Nucleus accumbens (tissue), 56 donors: ENCODE measurements at places on chromosomes 3 and 15.

DNA sequence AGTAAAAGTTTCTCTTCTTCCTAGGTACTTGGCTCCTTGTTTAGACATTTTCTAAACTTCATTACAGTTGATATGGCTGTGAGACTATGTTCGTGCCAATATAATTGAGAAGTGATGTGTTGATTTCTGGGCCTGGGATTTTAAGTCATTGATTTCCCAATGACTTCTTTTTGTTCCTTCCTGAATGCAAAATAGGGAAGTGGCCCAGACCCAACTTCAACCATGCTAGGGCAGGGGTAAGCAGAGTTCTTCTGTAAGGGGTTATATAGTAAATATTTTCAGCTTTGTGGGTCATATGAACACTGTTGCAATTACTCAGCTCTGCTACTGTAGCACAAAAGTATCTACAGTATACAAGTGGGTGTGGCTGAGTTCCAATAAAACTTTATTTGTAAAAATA lies 320.1 kb upstream of the WNT5A start:
- no peak for DNase-seq

- no peak for DNase-seq
These were observed 64.8 kb upstream of the BCL6 start for GRCh38 chr3:187810021-187810446.

DNA sequence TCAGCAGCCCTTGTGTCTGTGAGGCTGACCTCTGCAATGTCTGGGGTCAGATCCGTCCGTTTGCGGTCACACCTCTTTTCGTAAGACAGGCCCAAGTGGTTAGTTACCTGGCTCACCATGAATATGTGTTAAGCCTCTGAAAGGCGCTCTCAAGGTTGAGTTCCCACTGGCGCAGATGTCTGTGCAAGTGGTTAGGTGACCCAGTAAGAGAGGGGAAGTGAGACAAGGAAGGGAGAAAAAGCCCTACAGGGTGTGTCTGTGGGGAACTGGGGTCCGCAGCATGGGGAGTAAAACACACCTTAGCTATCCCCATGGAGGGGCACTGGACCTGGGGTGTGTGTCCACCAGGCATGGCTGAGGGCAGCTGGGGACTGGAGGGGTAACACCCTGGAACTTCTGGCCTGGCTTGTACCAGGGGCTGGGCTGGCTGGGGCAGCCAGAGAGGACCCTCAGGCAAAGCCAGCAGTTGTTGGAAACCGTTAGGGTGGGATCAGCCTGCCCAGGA lies 391.6 kb upstream of the PROK2 start:
- no peak for DNase-seq

GRCh38 chr3:187359798-187360486 lies 8.2 kb upstream of the RTP4 start:
- no peak for DNase-seq

DNA sequence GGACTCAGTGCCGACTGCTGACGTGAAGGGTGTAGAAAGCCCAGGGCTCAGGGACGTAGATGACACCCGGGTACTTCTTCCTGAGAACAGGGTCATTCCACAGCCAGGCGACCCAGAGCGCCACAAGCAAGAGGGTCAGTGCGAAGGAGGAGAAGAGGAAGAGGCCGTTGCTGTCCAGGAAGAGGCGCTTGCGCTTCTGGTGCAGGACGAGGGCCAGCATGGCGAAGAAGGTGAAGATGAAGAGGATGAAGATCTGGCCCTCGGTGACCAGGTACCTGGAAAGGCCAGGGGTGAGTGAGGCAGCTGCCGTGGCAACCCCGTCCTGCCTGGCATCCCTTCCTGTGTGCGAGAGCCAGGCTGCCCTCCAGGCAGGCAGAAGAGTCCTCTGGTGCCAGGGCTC lies 3.0 kb upstream of the CALML4 start:
- DNase-seq, result no peak

- no peak for DNase-seq
These were observed 37.3 kb upstream of the FXR1 start for GRCh38 chr3:180875124-180875698.

- no peak for DNase-seq
These were observed 347.2 kb upstream of the UMPS start for GRCh38 chr3:124383051-124383450.

GRCh38 chr3:188242436-188243123 lies 88.6 kb downstream of the LPP start:
- no peak for DNase-seq

DNA sequence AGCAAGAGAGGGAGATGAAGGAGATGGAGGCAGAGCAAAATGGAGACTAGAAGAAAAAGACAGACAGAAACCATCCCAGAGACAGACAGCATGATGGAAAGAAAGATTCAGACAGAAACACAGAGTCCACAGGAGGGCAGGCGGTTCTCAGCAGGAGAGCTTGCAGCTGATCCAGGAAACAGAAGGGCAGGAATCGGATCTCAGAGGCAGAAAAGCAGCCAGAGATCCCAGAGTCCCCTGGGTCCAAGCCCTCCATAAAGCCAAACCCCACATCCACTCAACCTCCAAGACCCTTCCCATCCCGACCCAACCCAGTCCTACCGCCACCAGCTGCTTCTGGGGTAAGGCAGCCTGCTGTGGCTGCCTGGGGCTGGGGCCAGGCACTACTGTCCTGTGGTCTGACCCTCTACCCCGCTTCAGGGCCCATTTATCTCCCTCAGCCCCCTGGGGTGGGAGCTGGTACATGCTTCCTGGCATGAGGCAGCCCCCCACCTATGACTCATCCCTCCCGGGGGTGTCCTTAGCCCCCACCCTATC lies at the start of gene UCN2:
UCN2 (minus strand) TSS at position 400 of the 537 bp plus-strand sequence. CDS start 657 bp downstream, outside the sequence.
- DNase-seq, result no peak

GRCh38 chr3:53820756-53821580 lies 25.3 kb downstream of the CHDH start:
- no peak for DNase-seq

DNA sequence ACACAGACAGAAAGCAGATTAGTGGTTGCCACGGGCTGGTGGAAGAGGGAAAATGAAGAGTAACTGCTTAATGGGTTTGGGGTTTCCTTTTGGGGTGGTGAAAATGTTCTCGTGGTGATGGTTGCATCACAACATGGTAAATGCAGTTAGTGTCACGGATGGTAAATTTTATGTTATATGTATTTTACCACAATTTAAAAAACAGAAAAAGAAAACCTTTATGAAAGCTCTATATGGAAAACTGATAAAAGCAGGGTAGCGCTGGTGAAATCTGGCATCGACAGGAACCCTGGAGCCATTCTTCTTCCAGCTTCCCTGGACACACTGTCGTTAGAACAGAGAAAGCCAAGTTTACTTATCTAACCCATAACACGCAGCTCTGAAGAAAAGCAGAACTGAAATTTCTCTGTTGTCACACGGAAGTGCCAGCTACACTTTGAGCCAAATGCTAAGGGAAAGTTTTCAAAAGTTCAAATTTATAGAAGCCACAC lies 287.7 kb upstream of the NR2F2 start:
- no peak for DNase-seq

- DNase-seq, result peak; percentile 13
These were observed 88.9 kb upstream of the CCNL1 start for GRCh38 chr3:157248590-157249422.

- DNase-seq, result peak; percentile 46
These were observed 64.8 kb downstream of the BOC start for GRCh38 chr3:113275929-113276750.

DNA sequence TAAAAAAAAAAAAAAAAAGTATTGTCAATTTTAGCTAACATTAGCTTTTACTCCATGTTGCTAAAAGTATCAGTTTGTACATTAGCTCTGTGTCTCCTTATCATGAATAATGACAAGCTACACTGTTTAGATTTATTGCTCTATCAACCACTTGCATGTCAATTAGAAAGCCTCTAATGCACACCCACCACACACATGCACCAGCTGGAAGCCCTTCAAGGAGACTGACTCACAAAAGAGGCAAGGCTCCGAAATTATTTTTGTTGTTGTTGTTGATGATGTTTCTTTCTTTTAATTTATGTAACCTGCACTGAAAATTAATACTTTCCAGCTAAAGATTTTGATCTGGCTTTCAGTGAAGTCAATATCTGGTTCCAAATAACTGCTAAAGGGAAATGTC lies 71.5 kb downstream of the ETFA start:
- DNase-seq, result no peak

- DNase-seq, result no peak
These were observed 44.8 kb upstream of the TLE3 start for GRCh38 chr15:70142322-70143191.

GRCh38 chr3:128973988-128974564 lies 19.8 kb downstream of the CFAP92 start:
- DNase-seq, result no peak

- DNase-seq, result peak; percentile 35
These were observed 405.8 kb downstream of the IGSF11 start for GRCh38 chr3:118628704-118629341.

DNA sequence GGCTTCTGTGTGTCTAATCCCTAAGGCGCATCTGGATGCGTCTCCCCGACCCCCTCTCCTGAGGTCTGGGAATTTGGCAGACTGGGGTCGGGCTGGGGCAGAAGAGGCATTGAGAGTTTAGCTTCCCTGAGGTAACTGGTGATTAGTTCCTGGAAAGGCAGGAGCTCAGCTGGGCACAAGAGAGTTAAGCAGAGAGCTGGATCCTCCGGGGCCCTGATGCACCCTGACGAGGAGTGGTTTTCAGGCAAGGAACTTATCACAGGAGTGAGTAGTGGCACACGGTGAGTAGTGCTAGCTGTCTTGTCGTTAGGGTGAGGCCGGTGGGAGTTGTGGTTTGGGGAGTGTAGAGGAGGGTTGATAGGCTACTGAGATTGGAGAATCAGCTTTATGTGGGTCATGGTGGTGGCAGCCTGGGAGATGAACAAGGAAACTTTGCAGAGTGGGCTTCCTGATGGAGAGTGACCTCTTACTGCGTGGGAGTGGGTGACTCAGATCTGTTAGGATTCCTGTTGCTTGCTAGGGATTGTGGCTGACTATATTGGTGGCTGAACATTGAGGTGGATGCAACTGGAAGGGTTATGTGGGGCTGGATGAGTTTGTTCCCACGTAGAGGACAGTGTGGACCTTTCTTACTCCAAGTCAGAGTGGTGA lies 897 bp downstream of the RAD54L2 start:
- peak; percentile 9 for DNase-seq

GRCh38 chr15:62488387-62488786 lies 323.3 kb upstream of the C2CD4B start:
- DNase-seq, result no peak

GRCh38 chr3:127168271-127168670 lies 24.7 kb upstream of the PRR23E start:
- no peak for DNase-seq

GRCh38 chr15:90295270-90295648 lies 29.8 kb downstream of the NGRN start:
- DNase-seq, result no peak

DNA sequence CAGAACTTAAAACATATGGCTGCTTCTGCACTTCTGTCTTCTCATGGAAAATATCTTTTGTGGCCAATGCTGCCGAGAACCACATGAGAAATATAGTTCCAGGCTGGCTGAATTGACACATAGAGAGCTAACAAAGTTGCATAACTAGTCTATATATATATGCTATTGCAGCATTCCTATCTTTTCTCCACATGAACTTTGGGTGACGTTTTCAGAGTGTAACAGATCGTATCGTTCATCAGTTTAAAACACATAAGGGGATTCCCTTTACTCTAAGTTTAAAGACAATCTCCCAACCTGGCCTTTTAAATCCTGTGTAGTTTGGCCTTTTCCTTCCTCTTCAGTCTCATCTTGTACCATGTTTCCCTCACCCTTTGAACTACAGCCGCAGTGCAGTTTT lies 394.2 kb upstream of the CBLB start:
- no peak for DNase-seq

- DNase-seq, result no peak
These were observed 67.6 kb downstream of the CRYGS start for GRCh38 chr3:186476541-186476940.

DNA sequence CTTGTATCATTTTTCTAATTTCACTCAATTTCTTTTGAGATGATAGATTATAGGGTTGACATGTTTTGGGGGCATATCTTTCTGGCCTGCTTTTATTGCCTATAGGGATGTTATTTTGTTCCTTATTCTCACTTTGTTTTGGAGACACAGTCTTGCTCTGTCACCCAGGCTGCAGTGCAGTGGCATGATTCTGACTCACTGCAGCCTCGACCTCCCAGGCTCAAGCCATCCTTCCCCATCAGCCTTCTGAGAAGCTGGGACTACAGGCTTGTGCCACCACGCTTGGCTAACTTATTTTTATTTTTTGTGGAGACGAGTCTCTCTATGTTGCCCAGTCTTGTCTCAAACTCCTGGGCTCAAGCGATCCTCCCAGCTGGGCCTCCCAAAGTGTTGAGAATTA lies 72.8 kb upstream of the FAN1 start:
- no peak for DNase-seq

DNA sequence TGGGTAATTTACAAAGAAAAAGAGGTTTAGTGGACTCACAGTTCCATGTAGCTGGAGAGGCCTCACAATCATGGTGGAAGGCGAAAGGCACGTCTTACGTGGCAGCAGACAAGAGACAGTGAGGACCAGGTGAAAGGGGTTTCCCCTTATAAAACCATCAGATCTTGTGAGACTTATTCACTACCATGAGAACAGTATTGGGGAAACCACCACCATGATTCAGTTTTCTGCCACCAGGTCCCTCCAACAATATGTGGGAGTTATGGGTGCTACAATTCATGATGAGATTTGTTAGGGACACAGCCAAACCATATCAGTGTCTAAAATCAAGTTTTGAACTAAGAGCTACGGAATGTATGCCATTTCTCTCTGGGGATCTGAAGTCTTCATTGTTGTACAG lies 354.8 kb upstream of the C2CD4B start:
- no peak for DNase-seq

DNA sequence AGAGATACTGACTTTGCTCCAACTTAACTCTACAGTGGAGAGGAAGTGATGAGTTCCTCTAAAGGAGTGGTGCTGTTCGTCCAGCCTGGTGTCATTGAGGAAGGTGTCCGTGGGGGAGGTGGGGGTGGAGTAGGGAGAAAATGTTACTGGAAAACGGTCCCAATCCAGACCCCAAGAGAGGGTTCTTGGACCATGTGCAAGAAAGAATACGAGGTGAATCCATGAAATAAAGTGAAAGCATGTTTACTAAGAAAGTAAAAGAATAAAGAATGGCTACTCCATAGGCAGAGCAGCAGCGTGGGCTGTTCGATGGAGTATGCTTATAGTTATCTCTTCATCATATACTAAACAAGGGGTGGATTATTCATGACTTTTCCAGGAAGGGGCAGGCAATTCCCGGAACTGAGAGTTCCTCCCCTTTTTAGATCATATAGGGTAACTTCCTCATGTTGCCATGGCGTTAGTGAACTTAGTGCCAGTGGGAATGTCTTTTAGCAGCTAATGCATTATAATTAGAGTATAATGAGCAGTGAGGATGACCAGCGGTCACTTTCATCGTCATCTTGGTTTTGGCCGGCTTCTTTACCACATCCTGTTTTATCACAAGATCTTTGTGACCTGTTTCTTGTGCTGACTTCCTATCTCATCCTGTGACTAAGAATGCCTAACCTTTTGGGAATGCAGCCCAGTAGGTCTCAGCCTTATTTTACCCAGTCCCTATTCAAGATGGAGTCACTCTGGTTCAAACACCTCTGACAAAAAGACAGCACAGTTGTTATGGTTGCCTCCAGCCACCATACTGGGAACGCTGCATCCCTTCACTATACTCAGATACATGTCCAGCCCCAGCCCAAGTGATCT lies 38.6 kb downstream of the CLEC3B start:
- DNase-seq, result no peak
